ENCODE measurements at places on chromosomes 1 and 21.
A peak's percentile ranks its signal among the peaks of the same experiment; 100 is the strongest.

DNA sequence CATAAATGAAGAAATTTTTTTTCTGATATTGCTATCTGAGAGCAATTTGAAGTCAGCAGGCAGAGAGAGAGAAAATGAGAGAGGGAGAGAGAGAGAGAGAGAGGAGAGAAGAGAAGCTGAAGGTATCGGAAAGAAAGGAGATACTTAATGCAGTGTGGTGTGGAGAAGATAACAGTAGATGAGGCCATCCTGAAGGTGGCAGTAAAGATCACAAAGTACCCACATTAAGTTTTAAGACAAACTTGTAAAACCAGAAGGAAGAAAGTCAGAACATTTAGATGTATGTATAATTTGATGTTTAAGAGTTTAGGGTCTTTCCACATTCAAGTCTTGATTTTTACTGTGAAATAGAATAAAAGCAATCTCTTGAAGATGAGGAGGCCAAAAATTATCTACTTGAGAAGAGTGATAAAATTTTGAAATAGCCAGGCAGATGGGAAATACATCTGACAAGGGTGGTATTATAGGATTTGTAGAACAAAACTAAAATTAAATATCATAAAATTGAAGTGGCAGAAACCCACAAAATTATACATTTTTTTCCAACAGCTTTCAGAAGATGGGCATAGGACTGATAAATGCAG, 1753.4 kb downstream of the MRPL39 start:
- DNase-seq, result no peak

GRCh38 chr1:15411593-15412137, 2.0 kb downstream of the EFHD2 start:
- DNase-seq, result no peak

DNA sequence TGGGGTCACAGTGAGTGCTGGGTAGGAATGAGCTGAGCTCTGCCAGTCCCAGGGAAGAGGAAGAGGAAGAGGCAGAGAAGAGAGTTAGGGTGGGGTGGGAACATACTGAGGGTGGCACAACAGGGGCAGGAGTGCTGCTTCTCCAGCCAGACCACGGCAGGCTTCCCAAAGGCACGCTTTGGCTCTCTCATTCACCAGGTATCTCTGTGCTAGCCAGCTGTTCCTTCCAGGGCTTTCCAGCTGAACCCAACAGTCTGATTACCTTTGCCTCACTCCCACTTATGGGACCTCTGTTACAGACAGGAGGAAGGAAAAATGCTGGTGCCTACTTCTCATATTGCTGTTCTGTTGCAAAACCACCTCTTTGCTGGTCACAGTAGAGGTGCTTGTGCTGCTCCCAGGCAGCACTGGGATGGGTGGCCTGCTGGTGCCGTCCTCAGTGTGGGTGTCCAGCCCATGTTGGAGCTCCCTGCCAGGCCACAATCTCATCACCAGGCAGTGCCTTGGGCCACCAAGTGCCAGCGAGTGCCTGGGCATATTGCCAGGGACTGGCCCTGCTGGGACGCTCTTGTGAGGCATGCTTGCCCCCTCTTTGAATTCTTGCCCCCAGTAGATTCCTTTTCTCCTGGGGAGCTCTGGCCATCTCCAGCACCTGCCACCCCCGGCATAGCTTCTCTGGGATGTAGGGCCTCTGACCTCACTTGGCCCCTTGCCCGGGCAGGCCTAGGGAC, 2.1 kb downstream of the ADORA1 start:
- DNase-seq, result no peak

DNA sequence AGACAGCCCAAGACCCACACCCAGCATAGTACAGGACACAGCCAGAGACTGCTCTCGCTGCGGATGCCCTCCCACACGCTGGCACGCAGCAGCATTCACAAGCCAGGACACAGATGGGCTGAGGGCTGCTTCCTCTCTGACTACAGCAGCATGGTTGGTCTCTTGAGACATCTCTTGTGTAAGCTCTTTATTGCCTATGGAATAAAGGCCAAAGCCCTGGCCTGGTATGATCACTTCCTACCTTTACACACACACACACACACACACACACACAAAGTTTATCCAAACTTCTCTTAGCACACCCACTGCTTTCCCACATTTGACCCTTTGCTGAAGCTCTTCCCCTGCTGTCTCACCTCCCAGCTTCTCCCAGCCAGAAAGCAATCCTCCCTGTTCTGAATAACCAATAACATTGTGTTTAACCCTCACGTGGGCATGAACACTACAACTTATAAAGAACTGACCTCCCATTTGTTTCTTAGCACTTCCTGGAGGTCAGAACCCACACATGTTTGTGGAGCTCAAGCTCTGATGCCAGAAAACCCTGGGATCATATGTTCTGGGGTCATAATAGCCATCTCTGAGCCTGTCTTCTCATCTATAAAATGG, 1.2 kb upstream of the LUZP1 start:
- DNase-seq, result no peak

- DNase-seq, result no peak
Measured at GRCh38 chr1:227891223-227891954, 56.3 kb downstream of the WNT9A start.

DNA sequence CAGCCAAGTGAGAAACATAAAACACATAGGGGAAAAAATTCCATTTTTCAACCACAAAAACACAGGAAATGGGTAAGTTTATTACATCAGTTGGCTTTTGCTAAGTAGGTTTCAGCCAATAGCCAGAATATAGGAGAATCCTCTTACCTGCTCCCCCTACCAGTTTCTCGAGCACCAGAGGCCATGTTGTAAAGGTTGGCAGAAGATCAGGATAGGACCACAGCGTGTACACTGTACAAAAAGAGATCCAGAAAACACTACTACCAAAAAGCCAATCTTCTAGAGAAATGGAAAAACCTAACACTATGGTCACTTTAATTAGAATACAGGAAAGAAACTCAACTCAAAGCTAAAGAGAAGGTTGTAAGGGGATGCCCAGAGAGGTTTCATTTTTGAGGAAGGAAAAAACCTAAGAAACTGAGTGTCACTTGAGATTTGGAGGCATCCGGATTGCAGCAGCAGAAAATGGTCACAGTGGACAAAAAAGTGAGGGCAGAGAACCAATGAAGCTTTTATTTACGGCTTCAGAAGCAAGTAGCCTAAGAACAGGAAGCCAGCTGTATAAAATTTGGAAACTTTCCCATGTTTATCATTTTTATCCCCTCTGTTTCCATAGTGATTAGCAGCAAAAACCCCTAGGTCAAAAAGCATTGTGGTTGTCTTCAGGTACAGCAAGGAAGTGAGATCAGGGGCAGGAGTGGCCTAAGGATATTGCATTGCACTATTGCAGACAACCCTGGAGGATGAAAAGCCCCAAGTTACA, 2.9 kb downstream of the EIF2D start:
- no peak for DNase-seq

DNA sequence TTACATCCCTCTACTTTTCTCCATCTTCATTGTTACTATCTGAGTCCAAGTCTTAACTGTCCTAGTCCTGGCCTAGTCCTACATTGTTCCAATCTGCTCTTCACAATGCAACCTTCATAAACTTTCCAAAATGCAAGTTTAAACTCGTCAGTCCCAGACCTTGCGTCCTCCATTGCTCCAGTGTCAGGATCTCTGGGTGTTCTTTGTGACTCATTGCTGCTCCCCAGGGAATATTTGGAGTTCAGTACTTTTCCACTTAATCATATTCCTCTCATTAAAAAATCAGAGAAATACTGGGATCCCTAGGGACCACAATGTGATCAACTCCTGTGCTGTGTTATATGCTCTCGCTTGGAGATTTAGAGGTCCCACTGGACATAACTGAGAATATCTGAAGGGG, 18.0 kb upstream of the KPRP start:
- no peak for DNase-seq

GRCh38 chr1:239718997-239719628, 332.7 kb downstream of the CHRM3 start:
- no peak for DNase-seq

DNA sequence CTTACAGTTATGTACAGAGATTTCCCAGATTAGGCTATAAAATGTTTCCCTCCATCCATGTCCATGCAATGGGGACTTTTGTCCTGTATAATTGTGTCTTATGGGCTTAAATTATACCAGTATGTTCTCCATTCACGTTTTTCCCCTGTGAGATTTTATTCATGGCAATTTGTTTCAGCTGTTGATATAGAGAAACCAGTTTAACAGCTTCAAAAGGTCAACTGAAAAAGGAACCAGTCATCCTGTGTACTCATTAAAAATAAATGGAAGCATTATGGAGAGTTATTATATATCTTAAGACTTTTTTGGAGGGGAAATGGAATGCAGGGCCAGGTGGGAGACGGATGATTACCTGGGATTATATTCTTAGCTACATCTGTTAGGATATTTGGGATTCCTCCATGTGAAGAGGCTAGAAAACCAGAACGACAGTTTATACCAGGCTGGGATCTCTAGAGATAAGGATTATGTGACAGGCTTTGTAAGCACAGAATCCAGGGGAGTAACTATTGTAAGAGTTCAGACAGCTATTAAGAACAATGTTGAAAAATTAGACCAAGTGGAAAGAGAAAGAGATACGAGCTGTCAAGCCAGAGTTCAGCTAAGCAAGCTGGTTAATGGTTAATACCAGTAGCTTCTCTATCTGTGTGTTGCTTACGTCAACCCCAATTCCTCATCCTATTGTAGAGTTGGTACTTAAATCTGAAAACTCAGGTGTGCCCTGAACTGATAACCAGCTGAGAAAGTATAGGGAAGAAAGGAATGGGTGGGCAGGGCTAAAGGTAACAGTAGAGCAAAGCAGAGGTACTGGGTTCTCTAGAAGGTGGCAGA, 12.4 kb upstream of the ZNF697 start:
- DNase-seq, result no peak

DNA sequence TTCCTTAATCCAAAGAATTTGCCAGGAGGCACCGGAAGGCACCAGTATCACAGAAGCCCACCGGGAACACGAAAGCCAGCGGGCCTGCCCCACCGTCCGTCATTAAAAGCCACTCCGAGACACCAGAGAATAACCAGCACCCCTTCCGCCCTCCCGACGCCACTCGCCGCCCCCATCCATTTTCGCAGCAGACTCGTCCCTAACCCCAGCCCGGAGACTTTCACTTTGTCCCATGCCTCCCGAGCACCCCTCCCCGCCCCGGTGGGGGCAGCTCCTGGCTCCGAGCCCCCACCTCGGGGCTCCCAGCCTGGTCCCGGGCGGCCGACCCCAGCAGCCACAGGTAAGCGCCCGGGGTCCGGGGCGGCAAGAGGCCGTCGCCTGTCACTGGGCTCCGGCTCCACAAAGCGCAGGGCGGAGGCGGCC, 105.4 kb downstream of the SLC45A1 start:
- DNase-seq, result peak; percentile 24

- DNase-seq, result no peak
Measured at GRCh38 chr1:54277451-54278341, 77.7 kb downstream of the MRPL37 start.

GRCh38 chr1:9646037-9646436, 5.5 kb upstream of the PIK3CD start:
- no peak for DNase-seq

DNA sequence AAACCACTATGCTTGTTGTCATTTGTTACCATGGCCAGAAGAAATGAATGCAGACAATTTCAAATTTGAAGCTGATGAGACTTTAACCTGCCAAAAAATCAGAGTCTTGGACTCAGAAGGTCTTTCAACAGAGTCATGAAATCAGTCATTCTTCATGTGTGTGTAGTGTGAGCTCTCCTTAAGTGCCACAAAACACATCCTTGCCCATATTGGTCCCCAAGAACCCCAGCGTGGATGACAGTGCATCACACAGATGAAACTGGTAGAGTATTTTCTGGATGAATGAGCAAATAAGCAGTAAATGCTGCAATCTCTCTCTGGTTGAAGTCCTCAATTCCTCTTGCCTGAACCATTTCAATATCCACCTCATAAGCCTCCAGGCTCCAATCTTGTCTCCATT, 28.7 kb upstream of the ETS2 start:
- no peak for DNase-seq

- DNase-seq, result no peak
Measured at GRCh38 chr1:230237805-230238204, 170.8 kb downstream of the GALNT2 start.

GRCh38 chr1:232017759-232018158, 391.2 kb downstream of the DISC1 start:
- DNase-seq, result no peak

DNA sequence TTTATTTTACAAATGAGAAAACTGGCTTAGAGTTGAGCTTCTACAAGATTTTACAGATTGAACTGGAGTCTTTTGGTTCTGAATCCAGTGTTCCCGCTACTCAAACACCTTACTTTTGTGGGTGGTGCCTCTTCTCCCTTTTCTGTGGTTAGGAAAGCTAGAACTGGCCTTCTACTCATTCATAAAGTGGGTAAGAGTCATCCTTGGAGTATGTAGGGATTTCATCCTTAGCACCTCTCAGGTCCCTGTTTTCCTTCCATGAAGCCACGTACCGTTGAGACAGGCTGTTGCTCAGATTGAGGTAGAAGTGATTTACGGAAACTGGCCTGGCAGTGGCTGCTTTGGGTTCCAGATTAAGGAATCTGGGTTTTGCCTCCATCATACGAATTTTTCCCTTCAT, 35.8 kb downstream of the WNT4 start:
- no peak for DNase-seq

DNA sequence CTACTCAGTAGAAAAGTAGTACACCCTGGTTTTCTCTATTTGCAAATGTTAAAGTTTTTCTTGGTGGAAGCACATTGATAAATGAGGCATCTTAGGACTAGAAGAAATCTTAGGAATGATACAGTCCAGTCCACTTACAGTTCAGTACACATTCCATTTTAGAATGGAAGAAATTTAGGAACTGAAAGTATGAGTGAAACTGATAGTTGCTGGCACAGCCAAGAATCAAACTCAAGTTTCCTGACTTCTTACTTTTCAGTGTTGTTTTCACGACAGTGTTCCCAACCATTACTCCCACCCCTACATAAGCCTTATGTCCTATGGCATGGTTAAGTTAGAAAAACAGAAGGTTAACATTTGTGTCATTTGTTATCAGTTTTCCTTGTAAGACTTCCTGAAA, 258.5 kb downstream of the BACH1 start:
- no peak for DNase-seq

DNA sequence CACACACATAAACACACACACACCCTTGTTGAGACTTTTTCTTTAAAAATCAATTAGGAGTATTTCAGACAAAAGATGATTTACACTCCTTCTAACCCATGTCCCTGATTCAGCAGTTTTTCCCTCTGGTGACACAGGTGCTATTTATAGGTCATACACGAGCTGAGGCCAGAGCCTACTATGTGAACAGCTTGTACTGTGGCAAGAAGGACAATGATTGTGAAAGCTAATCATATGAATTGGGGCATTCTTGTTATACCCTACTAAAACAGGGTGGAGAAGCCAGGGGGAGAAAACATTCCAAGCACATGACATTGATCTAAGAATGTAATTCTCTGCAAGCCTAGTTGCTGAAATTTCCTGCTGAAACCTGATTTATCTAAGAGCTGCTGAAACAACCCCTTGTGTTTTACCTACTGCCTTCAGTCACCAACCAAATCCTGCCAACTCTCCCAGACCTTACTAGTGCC, 60.3 kb downstream of the XCL1 start:
- no peak for DNase-seq

DNA sequence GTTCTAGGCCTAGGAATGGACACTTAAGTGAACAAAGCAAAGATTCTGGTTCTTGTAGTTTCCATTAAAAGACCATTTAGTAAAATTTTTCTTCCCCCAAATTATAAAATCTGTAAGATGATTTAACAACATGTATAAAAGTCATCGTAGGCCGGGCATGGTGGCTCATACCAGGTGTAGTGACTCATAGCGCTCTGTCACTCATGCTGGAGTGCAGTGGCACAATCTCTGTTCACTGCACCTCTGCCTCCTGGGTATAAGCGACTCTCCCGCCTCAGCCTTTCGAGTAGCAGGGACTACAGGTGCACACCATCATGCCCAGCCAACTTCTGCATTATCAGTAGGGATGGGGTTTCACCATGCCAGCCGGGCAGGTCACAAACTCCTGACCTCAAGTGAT, 9.1 kb downstream of the ASPM start:
- no peak for DNase-seq

Measured in NCI-H1105 (cell line).